ENCODE measurements at places on chromosomes 7 and 10.

DNA sequence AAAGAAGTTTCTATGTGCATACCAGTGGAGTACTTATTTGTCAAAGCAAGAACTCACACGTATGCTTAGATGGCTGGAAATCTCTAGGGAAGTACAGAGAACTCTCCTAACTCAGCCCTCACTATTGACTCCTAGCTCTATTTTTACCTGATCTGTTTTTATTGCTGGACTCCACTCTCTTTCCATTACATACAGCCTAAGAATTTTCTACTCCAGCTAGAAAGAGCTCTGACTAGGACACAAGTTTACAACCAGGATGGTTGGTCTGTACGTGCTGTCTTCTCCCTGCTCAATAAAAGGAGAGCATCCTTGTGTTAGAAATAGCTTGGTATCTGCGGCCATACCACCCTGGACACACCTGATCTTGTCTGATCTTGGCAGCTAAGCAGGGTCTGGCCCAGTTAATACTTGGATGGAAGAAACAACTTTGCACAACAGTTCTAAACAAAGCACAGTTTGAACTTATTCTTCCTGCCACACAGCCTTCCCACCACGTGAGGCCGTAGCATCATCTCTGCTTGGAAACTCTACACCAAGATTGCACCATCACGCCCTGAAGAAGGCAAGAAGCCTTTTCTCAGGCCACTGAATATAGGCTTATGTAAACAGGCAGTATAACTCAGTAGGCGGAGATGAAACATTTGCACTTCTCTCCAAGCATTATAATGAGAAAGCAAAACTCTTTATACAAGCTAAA, 50.7 kb downstream of the KCNMA1 start:
- no peak for DNase-seq

DNA sequence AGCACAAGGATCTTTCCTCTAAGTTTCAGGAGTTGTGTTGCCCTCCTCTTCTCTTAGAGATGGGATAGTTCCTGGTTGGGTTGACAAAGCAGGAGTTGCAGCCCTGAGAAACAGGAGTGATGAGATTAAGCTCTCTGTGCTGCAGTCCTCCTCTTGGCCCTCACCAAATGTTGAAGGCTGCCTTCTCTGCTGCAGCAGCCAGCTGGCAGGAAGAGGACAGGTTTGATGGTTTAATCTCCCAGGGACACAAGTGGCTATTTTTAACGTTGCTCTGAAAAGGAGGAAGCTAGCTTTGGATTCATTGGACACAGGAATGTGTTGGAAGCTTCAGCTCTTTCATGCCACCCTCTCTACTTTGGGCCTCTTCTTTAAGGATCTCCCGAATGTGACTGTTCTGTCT, 9.4 kb downstream of the STRIP2 start:
- DNase-seq: no peak

GRCh38 chr7:45190406-45191165, 33.0 kb downstream of the RAMP3 start:
- DNase-seq: no peak

GRCh38 chr10:104387130-104387888, 33.7 kb downstream of the CFAP58 start:
- DNase-seq: no peak

DNA sequence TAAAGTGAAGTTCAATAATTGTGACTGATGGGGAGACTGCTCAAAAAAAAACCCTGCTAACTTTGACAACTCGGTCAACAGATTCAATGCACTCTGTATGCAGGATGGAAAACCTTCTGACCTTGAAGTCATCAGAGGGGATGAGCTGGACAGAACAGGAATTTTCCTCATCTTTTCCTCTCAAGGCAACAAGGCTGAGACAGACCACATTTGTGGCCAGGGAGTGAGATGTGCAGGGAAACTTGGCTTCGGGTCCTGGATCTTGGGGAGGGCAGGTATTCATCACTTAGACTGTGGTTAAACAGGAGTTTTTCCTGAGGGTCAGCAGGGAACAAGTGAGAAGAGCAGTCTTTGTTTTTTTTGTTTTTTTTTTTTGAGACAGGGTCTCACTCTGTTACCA, 100.6 kb downstream of the BAMBI start:
- no peak for DNase-seq

DNA sequence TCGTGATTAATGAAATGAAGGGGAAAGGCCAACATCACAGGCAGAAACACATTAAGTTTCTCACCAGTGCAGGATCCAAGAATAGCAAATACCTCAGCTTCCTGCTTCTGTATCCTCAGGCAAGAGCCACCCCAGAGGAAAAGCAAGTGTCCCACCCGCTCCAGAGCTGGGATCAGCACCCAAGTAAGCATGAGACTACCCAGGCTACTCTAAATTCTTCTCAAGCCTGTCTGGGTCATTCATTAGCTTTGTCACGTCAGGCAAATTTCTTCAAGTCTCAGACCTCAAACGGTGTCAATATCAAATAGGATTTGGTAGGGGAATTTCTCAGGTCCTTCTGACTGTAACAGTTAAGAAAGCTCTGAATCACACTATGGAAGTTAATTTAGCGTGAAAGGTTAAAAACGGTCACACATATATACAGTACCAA, 59.0 kb downstream of the GNA12 start:
- DNase-seq: no peak

DNA sequence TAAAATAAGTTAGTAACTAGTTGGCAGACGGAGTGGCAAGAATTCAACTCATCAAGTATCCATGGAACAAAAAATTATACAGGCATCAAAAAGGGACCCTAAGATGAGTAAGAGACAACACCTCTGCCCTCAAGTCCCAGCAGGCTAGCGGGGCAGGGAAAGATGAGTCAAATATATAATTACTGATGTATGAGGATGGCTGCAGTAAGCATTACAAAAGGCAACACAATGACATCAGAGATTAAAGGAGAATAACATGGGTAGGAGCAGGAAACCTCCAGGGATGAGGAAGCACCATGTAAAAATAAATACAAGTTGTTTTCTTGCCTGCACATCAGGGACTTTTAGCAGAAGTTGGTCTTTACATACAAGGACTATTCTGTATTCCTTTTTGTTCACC, 49.4 kb downstream of the SCRN1 start:
- DNase-seq: no peak

GRCh38 chr10:91856637-91857036, 52.6 kb downstream of the FGFBP3 start:
- peak; percentile 14 for DNase-seq

- DNase-seq: no peak
These were observed 324.2 kb upstream of the ZMIZ1 start for GRCh38 chr10:78744491-78745090.

- peak; percentile 12 for DNase-seq
These were observed 124.8 kb downstream of the MPP7 start for GRCh38 chr10:28177944-28178637.

DNA sequence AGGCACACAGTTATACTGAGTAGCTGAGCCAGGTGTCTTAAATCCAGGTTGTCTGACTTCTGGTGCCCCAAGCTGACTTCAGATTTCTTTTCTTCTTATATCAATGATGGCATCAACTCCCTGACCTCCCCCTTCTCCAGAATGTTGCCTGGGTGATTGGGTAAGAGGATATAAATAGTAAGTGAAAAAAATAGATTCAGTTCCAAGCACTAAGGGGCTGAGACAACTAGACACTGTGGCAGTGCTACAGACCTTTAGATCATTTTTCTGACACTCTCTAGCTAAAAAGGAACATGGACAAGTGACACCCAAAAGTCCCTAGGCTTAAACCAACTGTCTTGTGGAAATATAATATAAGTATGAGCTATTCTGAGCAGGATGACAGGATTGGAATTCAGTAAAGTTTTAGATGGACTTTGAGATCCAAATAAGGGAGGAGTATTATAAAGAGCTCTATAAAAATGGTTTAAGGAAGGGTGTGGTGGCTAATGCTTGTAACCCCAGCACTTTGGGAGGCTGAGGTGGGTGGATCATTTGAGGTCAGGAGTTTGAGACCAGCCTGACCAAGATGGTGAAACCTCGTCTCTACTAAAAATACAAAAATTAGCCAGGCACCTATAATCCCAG, 589.1 kb upstream of the GALNT17 start:
- no peak for DNase-seq

DNA sequence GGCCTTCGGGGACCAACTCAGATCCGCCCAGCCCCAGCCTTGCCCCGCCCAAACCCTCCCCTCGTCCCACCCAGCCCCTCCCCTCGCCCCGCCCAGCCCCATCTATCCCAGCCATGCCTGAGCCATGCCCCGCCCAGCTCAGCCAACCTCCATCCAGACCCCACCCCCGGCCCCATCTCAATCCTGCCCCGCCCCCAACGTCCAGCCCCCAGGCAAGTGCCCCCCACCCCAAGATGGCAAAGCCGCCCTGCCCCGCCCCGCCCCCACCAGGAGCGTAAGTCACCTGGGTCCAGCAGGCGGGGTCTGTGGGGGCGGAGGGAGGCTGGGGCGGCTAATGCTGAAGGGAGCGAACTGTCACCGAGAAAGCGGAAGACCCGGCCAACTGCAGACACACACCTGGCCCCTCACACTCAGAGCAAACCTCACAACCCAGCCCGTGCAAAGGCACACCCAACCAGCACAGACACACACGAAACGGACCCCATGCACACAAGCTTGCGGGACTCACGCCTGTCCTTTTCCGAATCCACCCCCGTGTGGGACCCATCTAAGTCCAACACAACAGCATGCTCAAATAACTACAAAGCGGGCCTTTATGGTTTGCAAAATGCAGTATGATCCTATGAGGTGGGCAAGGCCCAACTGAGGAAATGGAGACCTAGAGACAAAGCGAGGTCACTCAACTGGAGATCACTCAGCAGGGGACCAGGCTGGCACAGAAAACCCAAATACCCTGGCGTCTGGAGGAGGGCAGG, 11.5 kb upstream of the OGA start:
- DNase-seq: peak; percentile 79

All from CD4-positive, alpha-beta T cell treated with Interleukin-6 for 4 hours (primary cell).